ENCODE measurements at places on chromosomes 6 and 20.

- no peak for DNase-seq
Measured at GRCh38 chr6:129844118-129844891, 16.8 kb downstream of the TMEM244 start.

DNA sequence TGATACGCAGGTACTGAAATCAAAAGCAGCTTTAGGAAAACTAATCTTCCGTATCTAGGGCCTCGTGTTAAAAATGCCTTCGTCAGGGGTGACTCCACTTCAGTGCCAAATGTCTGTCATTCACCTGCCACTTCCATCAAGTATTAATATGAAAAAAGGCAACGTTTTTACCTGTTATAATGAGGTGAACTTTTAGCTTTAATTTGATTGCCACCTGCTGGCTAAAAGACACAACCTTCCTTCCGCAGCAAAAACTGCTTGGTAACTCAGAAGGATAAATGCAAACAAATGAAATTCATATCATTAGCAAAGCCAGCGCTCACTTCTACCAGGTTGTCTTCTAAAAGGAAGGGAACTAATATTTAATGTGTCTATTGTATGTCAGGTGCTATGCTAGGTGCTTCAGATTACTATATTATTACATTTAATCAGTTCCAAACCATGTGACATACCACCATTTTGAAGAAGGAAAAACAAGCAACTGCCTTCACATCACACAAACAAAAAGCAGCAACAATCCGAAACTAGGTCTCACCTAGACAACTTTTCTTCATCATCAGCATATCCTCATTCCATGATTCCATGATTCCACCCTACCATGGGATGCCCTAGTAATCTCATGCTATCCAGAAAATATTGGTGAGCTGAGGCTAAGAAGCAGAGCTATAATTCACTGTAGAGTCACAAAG is 20.6 kb upstream of the ARHGAP18 start:
- DNase-seq, result no peak

GRCh38 chr6:46734867-46735719 is at the start of gene PLA2G7:
TSS of gene PLA2G7 (minus strand) at chr6:46735375. CDS start at chr6:46722891, 12,484 bp downstream.
- no peak for DNase-seq

- no peak for DNase-seq
Measured at GRCh38 chr6:72913797-72914196, 291.9 kb downstream of the KCNQ5 start.

DNA sequence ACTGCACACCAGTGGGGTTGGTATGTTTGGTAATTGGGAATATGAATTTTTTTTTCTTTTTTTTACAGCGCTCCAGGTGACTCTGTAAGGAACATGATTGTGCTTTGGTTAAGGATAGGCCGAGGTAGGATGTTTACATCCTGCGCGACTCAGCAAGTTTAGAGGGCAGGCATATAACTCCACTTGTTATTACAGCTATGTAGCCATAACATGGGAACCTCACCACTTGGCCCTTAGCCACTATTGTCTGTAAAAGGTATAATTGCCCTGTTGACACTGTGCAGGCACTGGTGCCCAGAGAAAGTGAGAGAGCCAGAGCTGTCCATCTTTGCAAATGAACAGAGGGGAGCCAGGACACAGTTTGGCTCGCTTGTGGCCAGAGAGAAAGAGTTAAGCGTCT is 172.9 kb downstream of the MCHR2 start:
- no peak for DNase-seq

DNA sequence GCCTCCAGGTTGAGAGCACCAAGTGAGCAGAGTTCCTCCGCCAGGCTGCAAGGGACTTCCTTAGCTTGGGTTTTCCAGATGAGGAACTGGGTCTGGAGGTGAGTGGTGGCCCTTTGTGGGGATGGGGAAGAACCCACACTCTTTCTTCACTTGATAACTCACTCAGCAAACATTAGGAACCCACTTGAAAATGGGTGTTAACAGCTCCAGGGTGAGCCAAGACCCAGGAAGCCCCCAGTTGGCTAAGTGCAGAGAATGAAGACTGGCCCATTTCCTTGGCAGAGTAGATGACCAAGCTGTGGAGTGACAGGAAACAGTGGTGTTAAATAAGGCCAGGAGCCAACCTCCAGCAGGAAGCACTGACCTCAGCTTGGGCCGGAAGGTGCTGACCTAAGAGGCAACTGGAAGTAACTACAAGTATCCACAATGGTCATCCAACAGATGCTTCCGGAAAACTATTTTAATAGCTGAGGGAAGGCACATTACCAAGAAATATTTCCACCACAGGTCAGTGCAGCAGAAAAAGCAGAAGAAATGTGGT is 22.7 kb downstream of the MRPL14 start:
- no peak for DNase-seq

GRCh38 chr6:124028117-124028516 is 224.5 kb downstream of the NKAIN2 start:
- DNase-seq, result no peak

GRCh38 chr6:143399775-143400174 is 50.7 kb downstream of the ADAT2 start:
- no peak for DNase-seq

DNA sequence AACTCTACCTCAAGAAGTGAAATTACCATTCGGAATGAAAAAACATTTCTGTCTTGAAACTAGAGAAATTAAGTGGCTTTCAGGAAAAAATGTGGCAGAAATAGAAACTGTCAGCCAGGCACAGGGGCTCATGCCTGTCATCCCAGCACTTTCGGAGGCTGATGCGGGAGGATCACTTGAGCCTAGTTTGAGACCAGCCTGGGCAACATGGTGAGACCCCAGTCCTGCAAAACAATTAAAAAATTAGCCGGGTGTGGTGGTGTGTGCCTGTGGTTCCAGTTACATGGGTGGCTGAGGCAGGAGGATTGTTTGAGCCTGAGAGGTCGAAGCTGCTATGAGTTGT is 7.1 kb upstream of the TMEM181 start:
- no peak for DNase-seq

- DNase-seq, result no peak
Measured at GRCh38 chr20:9412309-9412708, 102.1 kb upstream of the LAMP5 start.

- no peak for DNase-seq
Measured at GRCh38 chr6:43295456-43295855, 2.6 kb upstream of the SLC22A7 start.

DNA sequence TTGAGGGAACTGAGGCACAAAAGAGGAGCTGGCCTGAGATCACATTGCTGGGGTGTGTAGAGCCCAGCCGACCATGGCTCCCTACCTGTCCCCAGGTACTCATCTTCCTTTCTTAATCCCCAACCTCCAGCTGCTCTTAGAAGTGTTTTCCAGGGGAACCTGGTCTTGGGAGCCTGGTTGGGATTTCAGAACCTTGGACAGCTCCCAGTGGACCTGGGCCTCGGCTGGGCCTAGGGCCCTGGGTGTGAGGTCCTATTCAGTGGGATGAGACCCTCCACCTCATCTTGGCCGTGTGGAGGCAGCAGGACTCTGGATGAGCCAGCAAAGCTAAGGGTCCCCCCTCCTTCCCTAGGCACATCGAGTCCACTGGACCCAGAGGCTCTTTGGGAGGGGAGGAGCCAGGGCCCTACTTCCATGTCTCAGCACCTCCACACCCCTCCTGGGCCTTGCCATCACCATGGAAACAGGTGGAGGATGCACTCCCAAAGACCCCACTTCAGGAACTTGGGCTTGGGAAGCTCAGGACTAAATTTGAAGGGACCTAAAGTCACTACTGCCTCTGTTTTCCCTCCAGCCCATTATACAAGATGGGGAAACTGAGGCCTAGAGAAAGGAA is 38.5 kb downstream of the DLGAP4 start:
- DNase-seq, result no peak

DNA sequence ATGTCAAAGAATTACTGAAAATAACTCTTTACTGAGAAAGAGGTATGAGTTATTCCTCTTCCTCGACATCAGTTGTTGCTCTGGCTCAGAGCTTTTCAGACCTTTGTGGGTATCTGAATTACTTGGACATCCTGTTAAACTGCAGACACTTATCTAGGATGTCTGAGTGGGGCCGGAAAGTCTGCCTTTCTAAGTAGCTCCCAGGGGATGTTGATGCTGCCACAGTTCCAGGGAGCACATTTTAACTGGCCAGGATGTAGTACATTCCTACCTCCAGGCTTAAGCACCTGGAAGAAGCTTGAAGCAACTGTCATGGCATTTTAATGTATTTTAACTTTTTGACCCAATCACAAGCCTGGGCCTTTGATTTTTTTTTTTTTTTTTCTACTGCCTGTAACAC is 265.8 kb upstream of the PLCB4 start:
- no peak for DNase-seq

DNA sequence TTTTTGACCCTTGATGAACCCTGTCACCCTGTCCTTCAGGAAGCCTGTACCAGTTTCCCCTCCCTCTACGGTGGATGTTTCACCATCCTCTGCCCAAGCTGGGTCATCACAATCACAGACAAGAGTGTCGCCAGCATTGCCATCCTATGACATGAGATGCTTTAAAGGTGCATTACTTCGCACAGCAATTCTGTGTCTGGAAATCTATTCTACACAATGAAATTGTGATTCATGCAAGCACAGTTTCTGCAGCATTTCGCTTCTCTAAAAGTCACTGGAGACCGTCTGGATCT is 2.5 kb upstream of the ULBP2 start:
- DNase-seq, result no peak

GRCh38 chr20:598133-598850 is 11.8 kb downstream of the TCF15 start:
- DNase-seq, result no peak

- DNase-seq, result no peak
Measured at GRCh38 chr6:164695896-164696295, 613.5 kb downstream of the C6orf118 start.

GRCh38 chr6:24643920-24644319 is 2.1 kb downstream of the KIAA0319 start:
- no peak for DNase-seq

- peak; percentile 13 for DNase-seq
Measured at GRCh38 chr6:117555882-117556498, 46.3 kb downstream of the GOPC start.

DNA sequence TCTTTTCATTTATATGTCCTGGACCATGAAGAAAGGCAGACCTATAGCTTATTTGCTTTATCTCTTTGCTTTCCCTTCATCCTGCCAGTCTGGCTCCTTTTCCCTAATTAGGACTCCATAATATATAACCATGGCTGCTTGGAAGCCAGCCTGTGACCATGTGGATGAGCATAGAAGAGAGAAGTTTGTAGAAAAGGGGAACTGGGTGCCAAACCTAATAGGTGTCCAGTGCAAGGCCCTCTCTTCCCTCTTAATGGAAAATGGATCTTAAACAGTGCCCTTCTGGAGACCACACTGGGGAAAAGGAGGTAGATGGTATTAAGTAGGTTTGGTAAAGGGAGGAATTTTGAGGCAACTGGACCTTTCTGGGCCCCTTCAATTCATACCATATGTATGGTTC is 16.7 kb upstream of the OSTM1 start:
- no peak for DNase-seq

- DNase-seq, result no peak
Measured at GRCh38 chr6:24649691-24650090, 3.7 kb upstream of the KIAA0319 start.

- no peak for DNase-seq
Measured at GRCh38 chr20:56247954-56248782, at the start of gene MC3R. TSS of gene MC3R (plus strand) at chr20:56248732. CDS start at chr20:56248844, 112 bp downstream.

DNA sequence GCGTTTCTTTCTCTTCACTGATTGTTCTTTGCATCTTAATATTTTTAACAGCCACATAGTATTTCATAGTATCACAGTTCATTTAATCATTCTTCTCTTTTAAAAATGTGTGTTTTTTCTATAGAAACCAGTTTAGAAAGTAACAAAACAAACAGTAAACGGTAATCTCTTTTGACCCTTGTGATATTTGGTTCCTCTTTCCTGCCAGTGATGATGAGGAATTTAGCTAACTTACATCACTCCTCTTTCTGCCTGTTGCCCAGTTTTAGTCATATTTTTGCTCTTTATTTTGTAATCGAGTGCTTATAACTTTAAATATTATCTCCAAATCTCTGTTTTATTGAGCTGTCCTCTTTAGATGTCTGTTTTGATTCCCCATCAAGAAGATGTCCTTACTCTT is 38.1 kb upstream of the ZBTB24 start:
- DNase-seq, result no peak

DNA sequence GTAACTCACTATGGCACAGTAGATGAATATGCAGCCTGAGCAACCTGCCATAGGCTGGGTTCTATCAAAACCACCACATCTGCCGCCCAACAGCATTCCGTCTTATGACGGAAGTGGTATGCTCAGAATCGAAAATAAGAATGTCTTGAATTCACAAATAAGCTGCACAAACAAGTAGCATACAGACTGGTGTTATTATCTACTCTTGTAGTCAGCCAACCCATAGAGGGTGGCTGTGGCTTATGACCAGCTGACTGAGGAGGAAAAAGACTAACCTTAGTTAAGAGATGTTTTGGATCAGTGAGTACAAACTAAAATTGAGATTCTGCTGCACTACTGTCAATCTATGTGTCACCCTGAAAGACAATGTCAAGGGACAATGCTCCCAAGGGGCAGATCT is 1255.1 kb upstream of the EYS start:
- DNase-seq, result no peak

- no peak for DNase-seq
Measured at GRCh38 chr6:35330541-35331119, 11.7 kb upstream of the PPARD start.

DNA sequence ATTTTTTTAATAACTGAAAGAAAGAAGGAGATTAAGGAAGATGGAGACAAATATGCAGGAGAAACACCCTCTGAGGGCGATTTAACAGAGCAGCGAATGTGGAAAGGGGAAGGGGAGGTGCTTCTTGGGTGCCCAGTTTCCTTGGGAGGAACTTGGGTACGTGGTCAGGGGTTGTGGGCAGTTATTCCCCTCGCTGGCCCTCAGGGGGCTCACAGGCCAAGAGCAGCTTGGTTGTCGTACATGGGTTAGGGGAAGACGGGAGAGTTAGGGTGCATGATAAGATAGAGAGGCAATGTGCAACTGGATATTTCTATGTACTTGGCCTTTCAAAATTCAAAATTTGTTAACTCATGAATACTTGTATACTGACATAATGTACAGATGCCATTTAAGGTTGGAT is 7.0 kb upstream of the TUBB2A start:
- DNase-seq, result no peak

GRCh38 chr6:167046861-167047495 is 47.8 kb downstream of the CEP43 start:
- no peak for DNase-seq

GRCh38 chr6:142173980-142174379 is 26.9 kb downstream of the VTA1 start:
- DNase-seq, result no peak

GRCh38 chr6:9621276-9621675 is 793.6 kb downstream of the TFAP2A start:
- DNase-seq, result no peak

GRCh38 chr20:2042400-2042799 is 48.5 kb upstream of the PDYN start:
- no peak for DNase-seq

- no peak for DNase-seq
Measured at GRCh38 chr20:51668515-51668914, 99.7 kb downstream of the ATP9A start.

GRCh38 chr20:17721802-17722486 is 22.2 kb downstream of the BANF2 start:
- DNase-seq, result no peak

GRCh38 chr6:44036699-44037101 is 90.6 kb downstream of the MRPL14 start:
- no peak for DNase-seq
